ENCODE measurements at places on chromosomes 12 and 14. TPM values are rescaled to one million over a fixed set of nuclear protein-coding genes. Genes with fewer than 3 reads are reported as not detected.

GRCh38 chr14:52063052-52063462, 5.8 kb downstream of the NID2 start:
- no peak for DNase-seq

DNA sequence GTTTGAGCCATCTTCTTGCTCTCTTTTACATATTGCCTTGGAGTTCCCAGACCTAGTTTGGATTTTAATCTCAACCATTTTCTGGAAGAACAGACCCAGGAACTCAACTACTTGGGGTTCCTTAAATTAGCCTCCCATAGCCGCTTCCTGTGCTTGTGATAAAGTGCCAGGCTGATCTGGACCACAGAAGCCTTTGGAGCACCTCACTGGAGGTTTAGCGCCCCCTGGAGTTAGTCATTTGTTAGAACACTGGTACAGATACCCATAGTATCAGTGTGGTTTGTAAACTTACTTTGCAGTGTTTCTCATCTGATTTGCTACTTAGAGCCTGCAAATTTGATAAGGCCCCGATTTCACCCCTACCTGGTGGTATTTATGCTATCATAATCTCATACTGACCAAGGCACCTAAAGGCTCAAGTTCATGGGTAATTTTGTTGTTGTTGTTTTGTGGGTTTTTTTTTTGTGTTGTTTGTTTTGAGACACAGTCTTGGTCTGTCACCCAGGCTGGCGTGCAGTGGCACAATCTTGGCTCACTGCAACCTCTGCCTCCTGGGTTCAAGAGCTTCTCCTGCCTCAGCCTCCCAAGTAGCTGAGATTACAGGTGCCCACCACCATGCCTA, 3.7 kb downstream of the UNC119B start:
- DNase-seq: peak; percentile 92

CALCOCO1 gene
- 46.0 TPM for total RNA-seq

GRCh38 chr14:24943024-24943423, 106.9 kb downstream of the STXBP6 start:
- peak; percentile 49 for DNase-seq

FGF6 gene
- total RNA-seq: not detected

DNA sequence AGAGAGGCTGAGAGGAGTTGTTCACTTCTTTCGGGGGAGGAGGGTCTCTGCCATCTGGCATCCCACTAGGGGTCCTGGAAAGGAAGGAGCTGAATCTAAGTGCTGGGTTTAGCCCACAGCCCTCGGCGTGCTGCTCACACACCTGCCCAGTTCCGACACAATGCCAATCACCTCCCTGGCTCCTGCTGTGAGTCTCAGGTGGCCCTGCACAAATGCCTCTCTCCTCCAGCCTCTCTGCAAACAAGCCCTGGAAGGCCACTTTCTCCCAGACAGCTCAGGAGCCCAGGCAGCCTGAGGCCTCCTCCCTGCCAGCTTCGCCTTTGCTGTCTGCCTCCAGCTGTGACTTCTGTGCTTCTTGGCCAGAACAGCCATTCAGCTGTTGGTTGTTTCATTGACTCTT, 51.2 kb downstream of the SMIM41 start:
- no peak for DNase-seq

CDKN3 gene
- 152 TPM for total RNA-seq

CELA1 gene
- not detected for total RNA-seq

GRCh38 chr14:22184830-22185168, 404.2 kb downstream of the DAD1 start:
- no peak for DNase-seq

WIF1 gene
- 0.06 TPM for total RNA-seq

DNA sequence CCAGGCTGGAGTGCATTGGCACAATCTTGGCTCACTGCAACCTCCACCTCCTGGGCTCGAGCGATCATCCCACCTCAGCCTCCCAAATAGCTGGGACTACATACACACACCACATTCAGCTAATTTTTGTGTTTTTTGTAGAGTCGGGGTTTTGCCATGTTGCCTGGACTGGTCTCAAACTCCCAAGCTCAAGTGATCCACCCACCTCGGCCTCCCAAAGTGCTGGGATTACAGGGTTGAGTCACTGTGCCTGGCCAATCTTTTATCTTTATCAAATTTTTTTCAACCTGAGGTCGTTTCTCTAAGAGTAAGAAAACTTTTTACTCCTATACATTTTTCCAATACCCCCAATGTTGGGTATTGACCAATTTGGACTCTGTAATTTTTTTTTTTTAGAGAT, 40.0 kb upstream of the NAP1L1 start:
- no peak for DNase-seq

P3H3 gene
- total RNA-seq: 14.1 TPM

INHBE gene
- total RNA-seq: not detected

CPNE6 gene
- total RNA-seq: not detected

DNA sequence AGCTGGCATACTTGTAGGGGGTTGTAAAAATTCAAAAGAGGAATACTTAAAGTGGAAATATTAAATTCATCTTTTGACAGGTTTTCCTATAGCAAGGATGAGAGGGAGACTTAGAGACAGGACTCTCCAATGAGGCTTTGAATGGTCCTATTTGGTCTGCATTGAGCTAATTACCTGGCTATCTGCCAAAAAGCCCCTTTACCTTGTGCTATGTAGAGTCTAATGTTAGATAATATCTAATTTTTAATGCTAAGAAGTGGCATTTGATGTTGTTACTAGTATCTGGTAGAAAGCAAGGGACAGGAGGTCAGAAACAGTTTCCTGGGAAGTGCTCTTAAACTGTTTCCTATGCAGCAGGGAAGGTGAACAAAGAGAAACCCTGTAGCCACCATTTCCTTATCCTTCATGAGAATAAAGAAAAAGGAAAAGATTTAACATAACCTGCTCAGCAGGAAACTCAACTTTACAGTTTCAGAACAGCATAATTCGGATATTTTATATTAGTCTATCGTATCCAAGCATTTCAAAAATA, 550.0 kb downstream of the SOX5 start:
- DNase-seq: no peak

GRCh38 chr12:127941332-127941731, 325.6 kb upstream of the TMEM132C start:
- no peak for DNase-seq

GRCh38 chr14:89430391-89431236, 13.6 kb upstream of the FOXN3 start:
- no peak for DNase-seq

DNA sequence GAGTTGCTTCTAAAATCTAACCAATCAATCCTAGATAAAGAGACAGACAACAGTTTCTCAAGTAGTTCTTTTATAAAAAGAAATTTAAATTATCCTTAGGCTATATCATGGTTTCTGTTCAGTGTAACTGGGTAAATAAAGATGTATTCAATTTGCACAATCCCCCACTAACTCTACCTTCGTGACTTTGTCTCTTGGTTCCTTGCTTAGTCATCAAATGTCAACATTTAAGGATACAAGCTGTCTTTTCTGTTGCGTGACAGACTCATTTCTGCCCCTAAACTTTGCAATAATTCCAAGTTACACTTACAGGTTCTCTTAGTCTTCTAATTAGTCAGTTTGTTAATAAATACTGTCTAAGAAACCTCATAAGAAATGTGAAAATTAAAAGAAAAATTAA, 50.6 kb downstream of the SCAF11 start:
- no peak for DNase-seq

DNA sequence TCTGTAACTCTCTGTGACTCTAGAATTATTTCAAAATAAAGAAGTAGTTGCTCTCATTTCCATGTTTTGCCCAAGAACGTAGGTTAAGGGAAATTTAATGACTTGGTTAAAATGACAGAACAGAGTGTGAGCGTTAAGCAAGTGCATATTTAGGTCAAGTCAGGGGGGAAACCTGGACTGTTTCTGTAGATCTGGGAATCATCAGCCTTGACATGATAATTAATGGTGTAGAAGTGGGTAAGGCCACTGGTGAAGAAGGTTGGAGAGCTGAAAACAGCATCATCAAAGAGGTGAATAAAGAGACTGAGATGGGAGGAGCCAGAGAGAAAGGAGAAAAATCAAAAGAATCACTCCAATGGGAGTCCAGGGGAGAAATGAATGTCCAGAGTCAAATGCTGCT, 49.4 kb upstream of the STK38L start:
- no peak for DNase-seq

DNA sequence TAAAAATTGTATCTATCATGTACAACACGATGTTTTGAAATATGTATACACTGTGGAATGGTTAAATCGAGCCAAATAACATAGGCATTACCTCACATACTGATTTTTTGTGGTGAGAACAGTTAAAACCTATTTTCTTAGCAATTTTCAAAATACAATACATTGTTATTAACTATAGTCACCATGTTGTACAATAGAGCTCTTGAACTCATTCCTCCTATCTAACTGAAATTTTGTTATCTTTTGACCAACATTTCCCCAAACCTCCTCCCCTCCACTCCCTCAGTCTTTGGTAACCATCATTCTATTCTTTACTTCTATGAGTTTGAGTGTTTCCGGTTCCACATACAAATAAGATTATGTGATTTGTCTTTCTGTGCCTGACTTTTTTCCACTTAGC, 6.8 kb upstream of the SLC38A2 start:
- DNase-seq: no peak

KIF26A gene
- 40.2 TPM for total RNA-seq

DDIT3 gene
- 2.3 TPM for total RNA-seq

SLC7A8 gene
- 83.7 TPM for total RNA-seq

PPFIA2 gene
- total RNA-seq: 1.4 TPM

RIMBP2 gene
- 0.84 TPM for total RNA-seq

GRCh38 chr12:76022506-76022905, 9.1 kb downstream of the PHLDA1 start:
- no peak for DNase-seq

- DNase-seq: no peak
These were observed 85.4 kb upstream of the TMEM260 start for GRCh38 chr14:56494167-56494566.

- no peak for DNase-seq
These were observed 166.7 kb downstream of the KCNA5 start for GRCh38 chr12:5210179-5210922.

DNA sequence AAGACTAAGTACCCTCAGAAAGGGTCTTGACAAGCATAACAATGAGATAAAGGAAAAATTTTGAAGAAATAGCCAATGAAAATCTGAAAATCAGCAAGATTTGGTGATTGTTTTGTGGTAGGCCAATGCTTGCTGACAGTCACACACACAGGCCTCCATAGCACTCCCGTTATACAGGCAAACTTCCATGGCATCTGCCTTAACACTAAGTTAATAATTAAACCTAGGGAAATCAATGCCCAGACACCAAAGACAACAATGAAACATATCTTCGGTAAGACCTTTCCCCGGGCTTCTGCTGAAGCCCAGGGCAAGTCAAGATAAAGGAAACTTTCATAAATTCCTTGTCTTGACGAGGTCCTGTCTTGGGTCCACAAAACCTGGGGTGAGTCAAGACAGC, 18.6 kb upstream of the RERGL start:
- no peak for DNase-seq

DNA sequence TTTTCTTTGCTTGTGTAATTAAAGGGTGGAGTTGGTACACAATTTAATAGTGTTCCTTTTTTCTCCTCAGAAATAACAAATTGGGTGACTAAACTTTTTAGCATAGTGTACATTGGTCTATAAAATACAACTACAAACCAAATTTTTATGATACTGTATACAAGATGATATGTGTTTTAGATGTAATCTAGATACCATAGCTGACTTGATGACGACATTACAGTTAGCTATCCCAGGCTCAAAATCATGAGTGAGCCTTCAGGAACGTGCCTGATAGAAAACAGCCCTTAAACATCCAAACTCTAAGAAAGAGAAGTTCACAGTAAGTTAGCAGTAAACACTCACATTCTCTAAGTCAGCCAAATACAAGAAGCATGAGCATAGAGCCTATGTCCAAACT, 99.0 kb upstream of the SSTR1 start:
- no peak for DNase-seq

- peak; percentile 67 for DNase-seq
These were observed 10.3 kb downstream of the TBPL2 start for GRCh38 chr14:55430024-55430690.

Data from neural progenitor cell (in vitro differentiated cells).